ENCODE measurements at places on chromosomes 5 and 9. TPM values are rescaled to one million over a fixed set of nuclear protein-coding genes. Genes with fewer than 3 reads are reported as not detected.

DNA sequence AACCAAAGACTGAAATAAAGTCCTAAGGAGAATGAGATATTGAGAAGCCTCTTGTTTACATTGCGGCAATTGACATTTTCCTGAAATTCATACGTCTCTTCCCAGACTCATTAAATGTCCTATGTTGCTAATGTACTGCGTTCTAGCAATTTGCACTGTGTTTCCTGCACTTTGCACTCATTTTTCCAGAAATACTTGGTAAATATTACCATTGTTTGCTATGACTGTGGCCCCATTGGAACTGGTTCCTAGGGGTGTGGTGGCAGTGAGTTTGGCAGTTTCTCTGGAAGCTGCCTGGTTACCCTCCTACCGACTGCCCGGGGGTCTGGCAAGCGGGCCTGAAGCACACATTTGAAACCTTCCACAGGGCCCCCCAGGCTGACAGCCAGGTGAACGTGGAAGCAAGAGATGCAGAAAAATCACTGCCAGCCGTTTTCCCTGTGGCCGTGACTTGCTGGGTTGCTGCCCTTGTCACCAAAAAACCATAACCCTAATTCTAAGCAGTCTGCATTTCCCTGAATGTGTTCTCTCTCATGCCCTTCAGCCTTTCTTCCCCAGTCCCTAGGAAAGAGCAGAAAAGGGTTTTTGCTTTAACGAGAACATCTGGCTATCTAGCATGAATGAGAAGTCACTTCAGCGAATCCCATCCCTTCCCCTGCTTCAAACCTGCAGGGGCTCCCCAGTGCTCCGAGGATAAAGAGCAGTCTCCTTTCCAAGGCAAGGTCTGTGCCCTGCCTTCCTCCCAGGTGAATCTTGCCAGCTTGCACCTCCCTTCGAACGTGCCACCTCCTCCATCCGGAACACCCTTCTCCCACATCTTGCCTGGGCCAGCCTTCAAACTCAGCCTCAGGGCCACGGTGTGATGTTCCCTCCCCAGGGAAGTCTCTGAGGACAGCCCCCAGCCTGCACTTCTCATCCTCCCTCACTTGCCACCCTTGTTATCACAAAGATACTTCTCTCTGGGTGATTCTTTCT is 84.2 kb downstream of the AK8 start:
- peaks cover 2% of the 10 kb centered on the region for H3K27me3 ChIP-seq
- no peaks in the 10 kb centered on the region for H3K4me1 ChIP-seq
- no peak overlapping the region for H3K4me3 ChIP-seq
- DNase-seq: no peak
- no peaks in the 10 kb centered on the region for H3K36me3 ChIP-seq
- H3K27ac ChIP-seq: no peak overlapping the region

DNA sequence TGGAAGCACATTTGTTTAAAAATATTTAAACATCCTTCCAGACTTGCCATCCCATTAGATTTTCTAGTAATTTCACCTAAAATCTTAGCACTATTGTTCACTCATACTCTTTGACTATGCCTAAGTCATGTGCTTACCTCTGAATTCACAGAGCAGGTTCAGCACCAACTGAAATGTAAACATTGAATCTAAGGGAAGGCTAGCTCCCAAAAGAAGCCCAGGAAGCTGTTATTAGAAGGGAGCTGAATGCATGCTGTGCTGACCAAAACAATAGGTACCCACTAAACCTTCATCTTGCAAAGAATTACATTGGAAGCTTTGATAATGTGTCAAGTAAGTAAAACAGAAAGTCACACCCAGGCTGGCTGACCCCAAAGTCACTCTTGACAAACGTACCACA is 571.3 kb downstream of the GABRG2 start:
- no peaks in the 10 kb centered on the region for H3K27me3 ChIP-seq
- H3K4me3 ChIP-seq: no peak overlapping the region
- no peak overlapping the region for H3K27ac ChIP-seq
- no peaks in the 10 kb centered on the region for H3K4me1 ChIP-seq
- no peak for DNase-seq
- H3K36me3 ChIP-seq: no peaks in the 10 kb centered on the region

DNA sequence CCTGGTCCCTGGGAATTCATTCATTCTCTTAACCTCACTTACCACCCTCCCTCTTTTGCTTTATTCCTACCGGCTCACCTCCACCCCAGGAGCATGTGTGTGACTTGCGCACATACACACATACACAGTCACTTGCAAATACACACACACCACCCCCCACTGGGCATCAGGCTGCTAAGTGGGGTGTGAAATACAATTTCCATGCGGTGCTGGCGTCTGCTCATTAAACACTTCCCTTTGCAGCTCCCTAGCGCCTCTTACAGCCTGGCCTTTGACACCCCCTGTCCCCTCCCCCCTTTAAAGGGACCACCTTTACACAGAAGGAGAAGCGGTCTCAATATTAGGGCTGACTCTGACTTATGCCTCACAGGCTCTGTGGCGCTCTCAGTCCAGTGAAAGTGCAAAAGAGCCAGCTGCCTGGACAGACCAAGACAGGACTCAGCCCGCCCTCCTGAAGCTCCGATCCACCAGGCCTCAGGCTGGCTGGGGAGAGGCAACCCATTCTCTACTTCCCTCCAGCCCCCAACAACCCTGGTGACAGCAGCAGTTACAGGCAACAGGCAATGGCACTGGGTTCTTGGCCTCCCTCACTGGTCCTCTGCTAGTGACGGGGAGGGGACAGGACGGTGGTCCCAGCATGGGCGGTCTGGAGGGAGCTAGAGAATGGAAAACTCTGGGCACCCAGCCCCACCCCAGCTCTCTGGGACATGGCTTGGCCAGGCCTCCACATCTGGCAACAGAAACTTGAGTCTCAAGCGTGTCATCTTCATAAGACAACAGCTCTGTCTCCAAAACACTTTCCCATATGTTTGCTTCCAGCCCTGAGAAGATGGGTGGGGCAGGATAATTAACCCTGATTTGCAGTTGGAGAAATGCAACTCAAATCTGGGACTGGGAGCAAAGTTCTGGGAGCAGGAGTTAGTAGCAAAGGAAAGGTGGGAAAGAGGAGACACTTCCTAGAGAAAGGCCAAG is 12.0 kb downstream of the ENHO start:
- H3K4me3 ChIP-seq: no peak overlapping the region
- H3K27ac ChIP-seq: no peak overlapping the region
- no peak for DNase-seq
- no peaks in the 10 kb centered on the region for H3K4me1 ChIP-seq

GRCh38 chr5:103467831-103468230 is 94.8 kb downstream of the NUDT12 start:
- no peaks in the 10 kb centered on the region for H3K36me3 ChIP-seq
- no peak overlapping the region for H3K4me3 ChIP-seq
- no peaks in the 10 kb centered on the region for H3K4me1 ChIP-seq
- no peak overlapping the region for H3K27ac ChIP-seq
- peaks cover 16% of the 10 kb centered on the region for H3K27me3 ChIP-seq
- DNase-seq: no peak

RNF183 gene
- total RNA-seq: not detected

RIMOC1 gene
- total RNA-seq: 36.9 TPM

SYNPO gene
- total RNA-seq: 0.71 TPM

PRLR gene
- total RNA-seq: not detected
